ENCODE measurements at places on chromosomes 16 and 17. TPM values are rescaled to one million over a fixed set of nuclear protein-coding genes. Genes with fewer than 3 reads are reported as not detected.

- DNase-seq, result no peak
Measured at GRCh38 chr16:77812856-77813500, 24.6 kb downstream of the VAT1L start.

Gene OR2C1
- 0.17 TPM for total RNA-seq

Gene EFCAB5
- total RNA-seq, result 0.06 TPM

Gene TAF15
- 25.9 TPM for total RNA-seq

Gene ZNF768
- 36.7 TPM for total RNA-seq

Gene CYB5D1
- 7.8 TPM for total RNA-seq
